ENCODE measurements at places on chromosomes 1 and 21.
A peak's percentile ranks its signal among the peaks of the same experiment; 100 is the strongest.

- DNase-seq: no peak
- H3K4me1 ChIP-seq: no peaks in the 10 kb centered on the region
- H3K36me3 ChIP-seq: no peaks in the 10 kb centered on the region
- no peak overlapping the region for H3K4me3 ChIP-seq
- H3K27me3 ChIP-seq: no peaks in the 10 kb centered on the region
Measured at GRCh38 chr1:54114001-54114400, 38.8 kb downstream of the CDCP2 start.

DNA sequence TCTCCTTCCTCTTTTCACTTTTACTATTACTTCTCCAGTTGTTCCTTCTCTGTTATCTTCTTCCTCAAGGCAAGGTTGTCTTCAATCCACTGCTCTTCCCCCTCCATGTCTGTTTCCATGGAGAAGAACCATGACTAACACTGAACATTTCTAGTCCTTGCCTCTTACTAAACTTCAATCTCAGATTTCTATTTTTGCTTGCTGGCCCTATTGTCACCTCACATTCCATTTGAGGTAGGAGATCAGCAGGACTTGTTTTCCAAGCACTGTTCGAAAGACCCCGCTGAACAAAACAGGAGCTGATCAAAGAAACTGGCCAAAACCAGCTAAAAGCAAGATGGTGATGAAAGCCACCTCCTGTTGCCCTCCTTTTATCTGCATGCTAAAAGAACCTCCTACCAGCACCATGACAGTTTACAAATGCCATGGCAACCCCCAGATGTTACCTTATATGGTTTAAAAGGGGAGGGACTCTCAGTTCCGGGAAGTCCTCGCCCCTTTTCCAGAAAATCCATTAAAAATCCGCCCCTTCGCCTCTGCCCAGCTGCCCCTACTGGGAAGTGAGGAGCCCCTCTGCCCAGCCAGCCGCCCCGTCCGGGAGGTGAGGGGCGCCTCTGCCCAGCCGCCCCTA, 22.6 kb downstream of the GON4L start:
- peak overlapping the region; percentile 22 for H3K27ac ChIP-seq
- no peaks in the 10 kb centered on the region for H3K27me3 ChIP-seq
- no peak for DNase-seq
- H3K4me1 ChIP-seq: peaks cover 21% of the 10 kb centered on the region

GRCh38 chr1:225408249-225408648, 19.6 kb downstream of the LBR start:
- H3K27me3 ChIP-seq: no peaks in the 10 kb centered on the region
- H3K4me3 ChIP-seq: no peak overlapping the region
- peaks cover 8% of the 10 kb centered on the region for H3K36me3 ChIP-seq
- peaks cover 11% of the 10 kb centered on the region for H3K4me1 ChIP-seq
- no peak for DNase-seq
- H3K27ac ChIP-seq: no peak overlapping the region

- H3K4me1 ChIP-seq: peaks cover 13% of the 10 kb centered on the region
- H3K27me3 ChIP-seq: no peaks in the 10 kb centered on the region
Measured at GRCh38 chr1:212232090-212232489, 53.1 kb upstream of the PPP2R5A start.
